HT-29 (cell line): ENCODE measurements at places on chromosomes 5 and 9. TPM values are rescaled to one million over a fixed set of nuclear protein-coding genes. Genes with fewer than 3 reads are reported as not detected.
A peak's percentile ranks its signal among the peaks of the same experiment; 100 is the strongest.

DNA sequence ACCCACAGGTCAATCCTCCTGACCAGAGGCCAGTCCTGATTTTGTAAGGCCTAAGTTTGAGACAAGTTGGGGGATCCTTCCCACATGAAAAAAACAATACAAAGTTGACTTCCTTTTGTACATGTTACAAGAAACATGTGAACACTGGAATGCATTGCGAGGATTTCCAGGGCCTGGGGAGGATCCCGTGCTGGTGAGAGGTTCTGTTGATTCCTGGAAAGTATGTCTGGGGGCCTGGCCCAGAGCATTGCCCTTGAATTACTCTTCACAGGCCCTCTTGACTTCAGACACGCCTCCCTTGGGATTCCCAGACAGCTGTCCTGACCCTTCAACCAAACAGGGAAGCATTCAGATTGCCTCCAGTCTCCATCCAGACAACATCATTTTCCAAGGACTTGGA, 234.2 kb upstream of the IRX2 start:
- DNase-seq, result no peak

- no peak for DNase-seq
These were observed 203.6 kb downstream of the SPATA31D1 start for GRCh38 chr9:82192211-82192610.

DNA sequence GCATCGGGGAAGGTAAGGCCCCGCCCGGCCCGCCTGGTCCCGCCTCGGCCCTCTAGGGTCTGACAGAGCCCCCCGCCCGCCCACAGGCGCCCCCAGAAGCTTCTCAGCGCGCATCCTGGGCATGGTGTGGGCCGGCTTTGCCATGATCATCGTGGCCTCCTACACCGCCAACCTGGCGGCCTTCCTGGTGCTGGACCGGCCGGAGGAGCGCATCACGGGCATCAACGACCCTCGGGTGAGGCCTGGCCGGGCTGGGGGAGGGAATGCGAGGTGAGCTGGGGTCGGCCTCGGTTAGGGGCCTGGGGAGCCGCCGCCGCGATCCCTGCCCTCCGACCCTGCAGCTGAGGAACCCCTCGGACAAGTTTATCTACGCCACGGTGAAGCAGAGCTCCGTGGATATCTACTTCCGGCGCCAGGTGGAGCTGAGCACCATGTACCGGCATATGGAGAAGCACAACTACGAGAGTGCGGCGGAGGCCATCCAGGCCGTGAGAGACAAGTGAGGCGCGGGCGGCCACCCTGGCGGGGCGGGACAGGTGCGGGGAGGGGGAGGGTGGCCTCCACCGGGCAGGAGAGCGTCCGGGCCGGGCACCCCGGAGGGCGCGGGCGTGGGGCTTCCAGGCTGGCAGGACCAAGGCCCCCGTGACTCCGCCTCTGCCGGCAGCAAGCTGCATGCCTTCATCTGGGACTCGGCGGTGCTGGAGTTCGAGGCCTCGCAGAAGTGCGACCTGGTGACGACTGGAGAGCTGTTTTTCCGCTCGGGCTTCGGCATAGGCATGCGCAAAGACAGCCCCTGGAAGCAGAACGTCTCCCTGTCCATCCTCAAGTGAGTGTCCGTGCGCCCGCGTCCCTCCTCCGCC, 7.1 kb downstream of the LRRC26 start:
- peak; percentile 65 for DNase-seq

DNA sequence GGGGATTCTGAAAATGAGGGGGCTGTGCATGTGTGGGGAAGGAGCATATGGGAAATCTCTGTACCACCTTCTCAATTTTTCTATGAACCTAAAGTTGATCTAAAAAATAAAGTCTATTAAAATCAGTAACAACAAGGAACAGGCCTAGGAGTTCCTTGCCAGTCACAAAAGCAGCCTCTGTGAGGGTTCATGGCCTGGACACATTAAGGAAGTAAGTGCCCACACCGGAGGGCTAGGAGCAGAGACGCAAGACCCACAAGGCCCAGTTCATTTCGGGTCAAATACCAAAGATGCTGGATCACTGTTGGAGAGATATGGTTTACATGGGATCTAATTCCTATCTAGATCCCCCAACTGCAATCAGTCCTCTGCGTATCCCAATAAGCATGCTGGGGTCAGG, 88.4 kb downstream of the SEMA4D start:
- no peak for DNase-seq

- peak; percentile 88 for DNase-seq
These were observed 41.2 kb downstream of the SLC22A5 start for GRCh38 chr5:132410451-132411303.

DNA sequence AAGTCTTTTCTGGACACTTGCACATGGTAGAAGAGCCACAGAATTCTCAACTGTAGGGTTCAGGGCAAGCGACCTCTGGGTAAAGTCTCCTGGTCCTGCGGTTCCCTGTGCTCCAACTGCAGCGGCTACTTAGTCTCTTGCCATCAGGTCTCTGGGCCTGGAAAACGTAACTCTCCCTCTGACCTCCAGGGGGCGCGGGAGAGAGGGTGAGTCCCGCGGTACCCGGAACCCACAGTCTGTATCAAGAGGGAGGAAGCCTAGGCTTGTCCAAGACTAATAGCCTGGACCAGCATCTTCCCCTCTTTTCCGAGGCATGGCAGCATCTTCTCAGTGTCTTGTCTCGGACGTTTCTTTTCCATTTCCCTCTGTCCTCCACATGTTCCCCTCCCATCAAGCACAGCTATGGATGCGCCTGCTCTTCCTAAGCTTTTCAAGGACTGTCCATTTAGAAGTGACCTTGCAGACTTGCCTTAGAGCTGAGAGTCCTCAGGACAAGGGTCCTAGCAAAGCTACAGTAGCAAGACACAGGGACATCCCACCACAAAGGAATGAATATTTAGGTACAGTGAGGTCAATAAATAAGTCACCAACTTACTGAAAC, 59.3 kb downstream of the FSTL4 start:
- DNase-seq, result peak; percentile 68

DNA sequence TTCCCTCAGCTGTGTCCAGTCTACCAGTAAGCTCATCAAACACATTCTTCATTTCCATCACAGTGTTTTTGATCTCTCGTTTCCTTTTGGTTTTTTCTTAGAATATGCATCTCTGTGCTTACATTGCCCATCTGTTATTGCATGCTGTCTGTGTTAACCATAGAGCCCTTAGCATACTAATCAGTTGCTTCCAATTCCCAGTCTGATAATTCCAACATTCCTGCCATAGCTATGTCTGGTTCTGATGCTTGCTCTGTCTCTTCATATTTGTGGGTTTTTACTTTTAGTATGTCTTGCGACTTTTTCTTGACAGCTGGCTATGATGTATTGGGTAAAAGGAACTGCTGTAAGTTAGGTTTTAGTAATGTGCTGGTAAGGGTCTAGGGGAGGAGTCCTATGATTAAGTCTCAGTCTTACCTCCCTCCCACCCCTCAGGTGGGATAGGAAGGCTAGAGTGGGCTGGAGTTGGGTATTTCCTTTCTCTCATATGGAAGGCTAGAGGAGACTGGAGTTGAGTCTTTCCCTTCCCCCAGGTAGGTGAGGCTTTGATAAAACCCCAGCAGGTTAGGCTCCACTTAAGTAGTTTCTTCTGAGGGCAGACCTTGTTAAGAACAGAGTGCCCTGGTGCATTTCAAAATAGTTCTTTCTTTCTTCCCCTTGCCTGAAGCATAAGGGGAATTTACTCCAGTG, 99.1 kb upstream of the RASGRF2 start:
- no peak for DNase-seq

- DNase-seq, result no peak
These were observed 234.9 kb upstream of the ACTBL2 start for GRCh38 chr5:57717555-57717954.

DNA sequence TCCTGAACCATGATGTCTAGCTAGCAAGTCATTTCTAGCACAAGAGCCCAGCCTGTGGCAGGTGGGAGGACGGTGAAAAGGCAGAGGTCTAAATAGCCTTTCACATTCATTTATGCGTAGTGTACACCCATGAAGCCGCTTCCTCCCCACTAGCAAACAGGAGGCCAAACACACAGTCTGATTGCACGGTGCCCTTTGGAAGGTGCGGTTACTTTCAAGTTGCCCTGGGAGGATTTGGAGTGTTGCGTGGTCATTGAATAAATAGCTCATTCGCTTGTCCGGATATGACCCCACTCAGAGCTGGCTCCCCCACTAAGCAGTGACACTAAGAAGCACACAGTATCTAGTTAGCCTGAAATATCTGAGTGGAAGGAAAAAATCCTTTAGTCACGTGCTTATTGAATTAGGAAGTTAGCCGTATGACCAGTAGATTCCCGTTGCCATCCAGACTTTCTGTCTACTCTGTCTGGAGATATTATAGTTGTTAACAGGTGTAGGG, 664 bp upstream of the ARSB start:
- DNase-seq, result peak; percentile 35

DNA sequence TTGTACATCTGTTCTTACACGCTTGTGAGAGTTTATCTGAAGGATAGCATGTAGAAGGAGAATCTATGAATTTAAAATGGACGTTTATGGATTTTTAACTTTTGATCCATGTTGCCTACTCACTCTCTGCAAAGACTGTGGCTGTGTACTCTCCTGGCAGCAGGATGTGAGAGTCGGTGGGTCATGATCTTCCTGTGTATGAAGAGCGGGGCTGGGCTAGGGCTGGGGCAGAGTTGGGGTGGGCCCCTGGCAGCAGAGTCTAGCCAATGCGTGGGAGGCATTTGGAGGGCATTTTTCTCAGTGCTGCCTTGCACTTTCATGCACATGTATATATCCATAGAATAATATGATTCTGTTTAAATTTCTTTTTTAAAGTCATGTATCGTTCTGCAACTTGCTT, 24.0 kb upstream of the DAB2IP start:
- DNase-seq, result no peak

DNA sequence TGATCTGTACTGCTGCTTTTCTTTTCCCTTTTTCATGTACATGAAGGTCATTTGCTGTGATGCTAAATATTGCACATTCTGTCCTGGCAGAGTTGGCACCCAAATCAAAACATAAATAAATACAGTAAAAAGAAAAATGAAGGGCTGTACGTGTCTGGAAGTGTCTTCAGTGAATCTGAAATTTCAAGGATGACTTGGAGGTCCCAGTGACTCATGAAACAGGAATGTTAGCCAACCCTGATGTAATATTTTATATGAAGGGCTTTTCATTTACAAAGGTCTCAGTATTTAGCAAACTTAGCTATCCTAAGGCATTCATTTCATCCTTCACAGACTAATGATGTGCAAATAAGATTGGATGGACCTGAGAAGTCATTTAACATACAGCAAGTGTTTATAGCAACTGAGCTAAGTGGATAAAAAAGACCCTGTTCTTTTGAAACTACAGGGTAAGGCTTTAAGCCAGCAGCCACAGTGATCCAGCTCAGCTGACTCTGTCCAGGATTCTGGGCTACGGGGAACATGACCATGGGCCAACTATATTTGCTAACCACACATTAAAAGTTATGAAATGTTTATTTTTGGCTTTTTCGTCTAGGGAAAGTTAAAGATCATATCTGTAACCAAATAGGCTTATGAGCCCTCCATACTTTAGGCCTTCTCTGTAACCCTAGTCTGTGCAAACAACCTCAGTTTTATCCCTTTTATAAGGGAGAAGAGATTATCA, 104.0 kb upstream of the DMRTA1 start:
- DNase-seq, result no peak

GRCh38 chr5:118379470-118379869, 608.9 kb downstream of the DTWD2 start:
- no peak for DNase-seq

DNA sequence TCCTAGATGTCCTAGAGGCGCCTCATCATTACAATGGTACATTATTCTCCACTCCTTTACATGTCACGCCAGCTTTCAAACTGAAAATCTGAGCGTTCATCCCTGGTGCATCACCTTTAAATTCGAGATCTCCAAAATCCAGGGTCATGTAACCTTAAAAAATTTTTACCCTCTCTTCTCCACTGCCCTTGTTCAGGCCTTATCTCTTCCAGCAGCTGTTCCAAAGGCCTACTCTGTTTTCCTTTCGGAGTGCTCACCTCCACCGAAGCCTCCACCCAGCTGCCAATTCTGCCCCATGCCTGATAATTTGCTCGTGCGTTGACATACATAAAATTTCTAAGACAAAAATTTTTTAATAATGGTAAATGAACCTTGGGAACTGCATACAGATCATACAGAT, 950 bp upstream of the MSH3 start:
- DNase-seq, result no peak

GRCh38 chr5:98630621-98631020, 142.8 kb upstream of the RGMB start:
- DNase-seq, result no peak

DNA sequence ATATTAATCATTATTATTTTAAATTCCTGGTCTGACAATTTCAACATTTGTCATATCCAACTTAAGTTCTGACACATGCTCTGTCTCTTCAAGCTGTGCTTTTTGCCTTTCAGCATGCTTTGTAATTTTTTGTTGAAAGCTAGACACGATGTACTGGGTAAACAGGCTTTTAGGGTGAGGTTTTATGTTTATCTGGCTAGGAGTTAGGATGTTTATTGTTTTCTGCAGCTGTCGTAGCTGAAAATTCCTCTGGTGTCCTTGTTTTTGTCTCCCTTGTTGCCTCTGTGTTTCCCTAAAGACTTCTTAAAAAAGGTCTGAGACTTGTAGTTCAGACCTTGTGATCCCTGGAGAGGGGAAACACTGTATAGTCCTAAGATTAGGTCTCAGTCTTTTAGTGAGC, 20.6 kb downstream of the TUT7 start:
- no peak for DNase-seq

DNA sequence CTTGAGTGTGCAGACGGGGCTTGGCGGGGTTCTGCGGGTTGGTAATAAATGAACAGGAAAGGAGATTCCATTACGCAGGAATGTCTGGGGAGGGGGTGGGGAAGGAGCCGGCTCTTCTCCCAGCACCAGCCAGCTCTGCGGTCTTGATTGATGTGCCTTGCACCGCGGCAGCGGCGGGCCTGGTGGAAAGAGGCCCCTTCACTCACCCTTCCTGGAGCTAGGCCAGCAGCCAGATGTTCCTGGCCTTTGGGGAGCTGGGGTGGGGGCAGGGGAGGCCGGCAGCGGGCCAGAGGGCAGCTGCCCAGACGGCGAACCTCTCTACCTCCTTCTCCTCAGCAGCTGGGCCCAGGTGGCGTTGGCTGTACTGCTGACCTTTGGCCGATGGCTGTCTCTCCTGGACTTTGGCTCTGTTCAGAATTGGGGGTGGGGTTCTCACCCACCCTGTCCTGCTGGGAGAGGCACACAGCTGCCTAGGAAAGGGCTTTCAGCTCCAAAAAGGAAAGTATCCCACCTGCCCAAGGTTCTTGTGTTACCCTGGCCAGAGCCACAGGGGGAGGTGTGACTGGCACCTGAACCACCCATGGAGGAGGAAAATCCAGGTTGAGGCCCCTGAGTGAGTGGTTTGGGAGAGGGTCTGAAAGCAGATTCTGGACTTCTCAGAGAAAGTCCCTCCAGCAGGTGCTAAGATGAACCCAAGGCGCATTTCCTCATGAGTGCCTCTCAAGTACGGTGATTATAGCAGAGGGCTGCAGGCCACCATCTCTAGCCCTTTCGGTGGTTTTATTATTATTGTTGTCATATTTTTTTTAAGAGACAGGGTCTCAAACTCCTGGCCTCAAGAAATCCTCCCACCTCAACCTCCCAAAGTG, 58.0 kb upstream of the SYNPO start:
- peak; percentile 70 for DNase-seq

GRCh38 chr5:135441350-135441831, 5.8 kb downstream of the DCANP1 start:
- no peak for DNase-seq

- DNase-seq, result no peak
These were observed 314.4 kb downstream of the ARL15 start for GRCh38 chr5:53996008-53996407.

CCDC192 gene
- total RNA-seq, result not detected in 2 replicates

CBY3 gene
- total RNA-seq, result not detected in 2 replicates

ZDHHC11B gene
- total RNA-seq, result 3.7 and 5.2 TPM in 2 replicates

SLC9A3 gene
- 11.5 and 16.0 TPM in 2 replicates for total RNA-seq

TAF11L5 gene
- total RNA-seq, result not detected in 2 replicates

TRIM36 gene
- total RNA-seq, result 1.0 and 2.0 TPM in 2 replicates

NEUROG1 gene
- total RNA-seq, result not detected in 2 replicates

ZDHHC11 gene
- total RNA-seq, result 23.2 and 43.4 TPM in 2 replicates
